ENCODE measurements at places on chromosomes 5 and 9.

GRCh38 chr5:16937503-16938161, 1.5 kb upstream of the MYO10 start:
- no peak for DNase-seq

- no peak for DNase-seq
Observed at GRCh38 chr5:154771383-154771901, 16.3 kb downstream of the LARP1 start.

DNA sequence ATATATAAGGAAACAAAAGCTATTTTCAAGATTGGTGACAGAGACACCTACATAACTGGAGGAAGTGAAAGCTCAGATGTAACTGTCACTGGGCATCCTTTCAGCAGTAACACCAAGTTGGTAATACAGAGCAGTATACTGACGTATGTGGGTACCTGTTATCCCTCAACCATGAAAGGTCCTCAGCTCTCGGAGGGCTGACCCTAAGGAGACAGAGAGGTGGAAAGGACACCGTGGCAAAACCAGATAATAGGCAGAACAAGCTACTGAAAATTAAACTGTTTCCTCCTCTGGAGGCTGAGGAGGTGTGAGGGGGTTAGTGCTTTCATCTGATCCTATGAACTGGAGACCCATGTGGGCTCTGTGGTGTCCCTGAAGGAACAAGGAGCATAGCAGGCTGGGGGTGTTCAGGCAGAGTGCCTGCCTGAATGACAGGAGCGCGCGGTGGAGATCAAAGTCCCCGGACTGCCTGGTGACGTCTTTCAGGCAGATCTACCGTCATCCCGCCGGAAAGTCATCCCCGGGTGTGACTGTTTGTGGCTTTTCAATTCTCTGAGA, 130.2 kb upstream of the FSTL4 start:
- no peak for DNase-seq

GRCh38 chr5:95087816-95088317, 197.0 kb downstream of the MCTP1 start:
- DNase-seq: no peak

DNA sequence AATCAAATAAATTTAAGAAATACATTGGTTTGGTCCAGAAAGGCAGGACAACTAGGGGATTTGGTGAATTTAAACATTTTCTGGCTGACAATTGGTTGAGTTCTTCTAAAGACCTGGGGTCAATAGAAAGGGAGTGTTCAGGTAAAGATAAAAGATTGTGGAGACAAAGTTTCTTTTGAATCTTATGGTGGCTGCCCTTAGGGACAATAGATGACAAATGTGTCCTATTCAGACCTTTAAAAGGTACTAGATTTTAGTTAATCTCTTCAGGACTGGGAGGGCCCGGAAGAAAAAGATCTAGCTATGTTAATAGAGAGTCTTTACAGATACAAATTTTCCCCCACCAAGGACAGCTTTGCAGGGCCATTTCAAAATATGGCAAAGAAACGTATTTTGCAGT, 35.9 kb downstream of the PLEKHG4B start:
- DNase-seq: no peak

DNA sequence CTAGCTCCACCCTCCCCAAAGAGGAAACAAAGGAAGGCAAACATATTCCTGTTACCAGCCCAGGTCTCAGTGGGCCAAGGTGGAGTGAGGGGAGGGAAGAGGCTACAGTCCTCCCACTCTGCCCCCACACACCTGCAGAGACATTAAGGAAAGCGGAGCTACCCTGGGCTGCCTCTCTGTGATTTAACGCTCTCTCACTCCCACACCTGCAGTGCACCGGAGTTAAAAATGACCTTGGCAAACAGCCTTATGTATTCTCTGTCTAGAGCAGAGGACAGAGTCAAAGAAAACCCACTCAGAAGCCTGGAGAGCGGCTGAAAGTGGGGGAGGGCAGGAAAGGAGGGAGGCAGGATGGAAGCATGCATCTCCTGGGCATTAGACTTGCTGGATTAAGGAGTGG, 32.7 kb downstream of the KCNIP1 start:
- no peak for DNase-seq

DNA sequence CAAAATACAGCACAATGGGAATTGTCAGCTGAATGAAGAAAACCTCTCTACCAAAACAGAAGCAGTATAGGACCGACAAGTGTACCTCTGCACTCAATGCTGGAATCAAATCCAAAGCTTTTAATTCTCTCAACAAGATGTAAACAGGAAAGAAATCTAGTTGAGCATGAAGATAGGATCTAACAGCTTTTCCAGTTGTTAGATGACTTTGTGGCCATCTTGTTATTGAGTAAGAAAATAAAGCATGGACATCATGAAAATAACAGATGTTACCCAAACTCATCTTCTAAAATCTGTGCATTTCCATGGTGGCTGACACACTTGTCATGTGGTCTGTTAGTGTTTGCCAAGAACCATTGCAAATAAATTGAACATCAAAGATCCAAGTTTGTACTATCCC, 34.7 kb downstream of the SREK1 start:
- no peak for DNase-seq

- DNase-seq: no peak
Observed at GRCh38 chr5:133845271-133845670, 123.2 kb downstream of the C5orf15 start.

DNA sequence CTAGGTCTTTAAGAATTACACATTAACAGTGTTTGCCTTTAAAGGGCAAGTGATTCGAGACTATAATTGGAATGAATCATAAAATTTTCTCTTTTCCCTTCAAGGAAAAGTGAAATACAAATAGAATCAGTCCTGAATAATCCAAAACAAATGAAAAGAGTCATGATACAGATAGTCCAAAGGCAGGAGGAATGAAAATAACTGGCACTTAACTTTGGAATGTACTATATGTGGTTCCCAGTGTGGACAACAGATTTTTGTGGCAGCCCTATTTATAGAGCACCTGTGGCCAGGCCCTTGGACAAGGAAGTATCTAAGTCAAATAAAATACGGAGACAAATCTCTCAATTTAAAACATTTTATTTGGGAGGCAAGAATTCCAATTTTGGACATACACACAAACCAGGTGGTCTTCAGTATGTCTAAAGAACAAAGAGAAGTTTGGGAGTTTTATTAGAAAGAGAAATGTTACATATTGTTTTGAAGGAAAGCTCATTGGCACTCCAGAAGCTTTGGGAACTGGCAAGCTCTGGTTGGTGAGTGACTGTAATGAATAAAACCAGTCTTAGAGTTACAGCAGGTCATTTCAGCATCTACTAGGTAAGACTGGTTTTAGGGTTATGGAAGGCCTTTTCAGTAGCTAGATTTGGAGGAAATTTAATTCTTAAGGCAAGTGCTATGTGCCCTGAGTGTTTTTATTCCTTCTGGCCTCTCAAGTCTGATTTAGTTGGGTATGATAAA, 116.0 kb upstream of the PAM start:
- DNase-seq: no peak

DNA sequence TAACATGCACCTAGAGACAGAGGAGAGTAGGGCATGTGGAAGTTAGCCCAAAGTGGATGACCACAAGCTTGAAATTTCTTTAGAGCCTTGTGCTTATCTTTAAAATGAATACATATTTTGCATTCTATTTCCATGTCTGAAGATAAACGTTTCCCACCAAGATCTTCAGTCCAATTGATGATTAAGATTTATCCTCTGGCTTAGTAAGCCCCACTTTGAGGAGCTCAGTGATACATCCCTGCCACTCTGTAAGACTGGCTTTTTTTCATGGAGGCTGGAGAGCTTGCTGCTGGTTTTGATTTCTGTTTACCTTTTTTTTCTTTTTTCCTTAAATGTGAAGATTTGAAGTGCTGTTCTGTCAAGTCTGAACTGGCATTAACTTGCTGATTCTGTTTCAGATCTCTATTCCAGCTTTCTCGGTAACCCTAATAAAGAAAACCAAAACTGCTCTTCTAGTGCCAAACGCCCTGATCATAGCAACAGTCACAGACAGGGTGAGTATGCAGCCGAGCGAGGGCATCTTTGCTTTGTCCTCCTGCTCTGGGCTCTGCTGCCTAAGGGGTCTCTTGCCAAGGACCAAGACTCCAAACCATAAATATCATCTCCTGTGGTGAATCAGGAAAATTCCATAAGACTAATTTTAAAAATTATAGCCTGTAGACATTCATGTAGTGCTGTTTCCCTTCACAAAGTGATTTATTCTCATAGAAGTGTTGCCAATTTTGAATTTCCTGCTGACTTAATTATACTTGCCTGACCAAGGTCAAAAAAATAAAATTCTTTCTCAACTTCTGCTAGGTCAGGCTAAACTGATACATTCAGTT, 54.3 kb downstream of the GRAMD2B start:
- no peak for DNase-seq

- DNase-seq: no peak
Observed at GRCh38 chr5:107518190-107518589, 152.5 kb downstream of the EFNA5 start.

DNA sequence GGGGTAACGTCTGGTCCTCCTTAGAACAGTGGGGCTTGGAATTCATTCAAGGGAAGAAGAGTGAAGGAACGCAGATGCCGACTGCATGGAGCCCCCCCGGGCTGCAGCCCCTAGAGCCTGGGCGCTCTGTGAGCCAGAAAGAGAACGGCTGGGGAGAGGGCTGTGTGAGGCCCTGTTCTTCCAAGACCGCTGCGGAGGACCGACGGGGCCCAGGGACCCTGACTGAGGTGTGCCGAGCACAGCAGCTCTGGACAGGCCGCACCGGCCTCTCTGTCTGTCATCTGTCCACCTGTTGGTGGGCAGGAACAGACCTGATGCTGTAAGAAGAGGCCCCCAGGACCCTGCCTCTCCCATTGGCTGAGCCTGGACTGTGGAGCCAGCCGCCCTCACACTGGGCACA, 7.7 kb upstream of the NOTCH1 start:
- no peak for DNase-seq

DNA sequence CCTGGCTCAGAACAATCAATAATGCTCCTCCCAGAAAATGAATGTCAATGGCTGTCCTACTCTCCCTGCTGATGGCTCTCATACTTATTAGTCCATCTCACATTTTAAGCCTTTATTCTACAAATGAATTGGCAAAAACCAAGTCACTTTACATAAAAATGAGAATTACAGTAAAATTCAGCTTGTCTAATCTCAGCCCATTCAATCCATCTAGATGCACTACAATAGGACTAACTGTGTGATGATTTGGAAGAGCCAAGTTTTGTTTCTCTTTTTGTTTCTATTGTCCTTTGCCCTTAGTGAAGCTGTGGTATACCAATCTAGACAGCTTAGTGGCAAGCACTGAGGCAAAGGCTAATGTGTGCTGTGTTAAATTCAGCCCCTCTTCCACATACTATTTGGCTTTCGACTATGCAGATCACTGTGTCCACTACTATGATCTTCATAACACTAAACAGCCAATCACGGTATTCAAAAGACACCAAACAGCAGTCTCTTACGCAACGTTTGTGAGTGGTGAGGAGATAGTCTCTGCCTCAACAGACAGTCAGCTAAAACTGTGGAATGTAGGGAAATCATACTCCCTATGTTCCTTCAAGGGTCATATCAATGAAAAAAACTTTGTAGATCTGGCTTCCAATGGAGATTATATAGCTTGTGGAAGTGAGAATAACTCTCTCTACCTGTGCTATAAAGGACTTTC, 140.8 kb upstream of the ZNF462 start:
- DNase-seq: no peak

GRCh38 chr9:130467316-130467715, 22.6 kb downstream of the ASS1 start:
- no peak for DNase-seq

DNA sequence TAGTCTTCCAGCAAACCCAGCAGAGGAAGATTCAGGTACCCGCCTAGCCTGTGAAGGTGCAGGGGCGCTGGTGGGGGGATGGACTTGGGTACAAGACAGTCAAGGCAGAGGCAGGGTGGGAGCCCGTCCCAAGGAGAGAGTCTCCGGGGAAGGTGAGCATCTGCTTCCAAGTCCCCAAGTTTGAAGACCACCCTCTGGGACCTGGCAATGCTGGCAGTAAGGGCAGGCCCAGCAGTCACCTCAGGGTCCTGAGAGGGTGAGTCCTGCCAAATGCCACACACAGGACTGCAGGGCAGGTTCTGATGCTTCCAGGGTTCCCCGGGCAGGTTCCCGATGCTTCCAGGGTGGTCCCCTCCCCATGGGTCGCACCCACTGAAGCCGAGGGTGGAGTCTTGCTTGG, 261.8 kb upstream of the IRX1 start:
- no peak for DNase-seq

All from NCI-H1048 (cell line).